NT2/D1 (cell line): ENCODE measurements at places on chromosomes 2 and 18.

GRCh38 chr2:60989259-60989658 lies 28.3 kb upstream of the PEX13 start:
- no peak for DNase-seq

DNA sequence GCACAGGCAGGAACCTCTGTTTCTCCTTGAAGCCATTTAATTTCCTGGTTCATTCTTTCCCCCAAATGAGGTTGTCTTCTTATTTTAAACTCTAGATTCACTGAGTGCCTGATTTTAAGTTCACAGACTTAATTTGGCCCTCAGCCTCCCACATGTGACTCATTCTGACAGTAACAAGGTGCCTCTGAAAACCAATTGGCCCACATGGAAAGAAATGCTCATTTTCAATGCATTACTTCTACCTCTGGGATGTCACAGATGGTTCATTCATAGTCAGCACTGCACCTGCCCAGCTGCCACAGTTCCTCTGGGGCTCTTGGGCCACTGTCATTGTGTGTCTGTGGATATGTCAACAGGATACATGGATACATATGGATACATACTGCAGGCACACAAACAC lies 140.4 kb upstream of the CAPN13 start:
- DNase-seq: no peak

- no peak for DNase-seq
Observed at GRCh38 chr2:178110681-178111080, 1.6 kb upstream of the RBM45 start.

DNA sequence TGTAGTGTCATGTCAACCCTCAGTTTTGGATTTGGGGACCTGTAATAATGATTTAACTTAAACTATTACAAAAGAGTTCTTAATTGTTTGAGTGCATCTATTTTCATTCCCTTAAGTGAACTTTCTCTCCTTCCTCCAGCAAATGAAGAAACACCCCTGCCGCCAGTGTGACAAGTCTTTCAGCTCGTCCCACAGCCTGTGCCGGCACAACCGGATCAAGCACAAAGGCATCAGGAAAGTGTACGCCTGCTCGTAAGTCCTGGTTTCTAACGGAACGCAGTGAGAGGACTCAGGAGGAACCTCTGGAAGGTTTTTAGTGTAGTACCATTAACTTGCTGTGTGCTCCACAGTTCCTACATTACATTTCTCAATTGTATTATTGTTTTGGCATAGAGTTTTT lies 114.2 kb downstream of the ZNF532 start:
- no peak for DNase-seq

DNA sequence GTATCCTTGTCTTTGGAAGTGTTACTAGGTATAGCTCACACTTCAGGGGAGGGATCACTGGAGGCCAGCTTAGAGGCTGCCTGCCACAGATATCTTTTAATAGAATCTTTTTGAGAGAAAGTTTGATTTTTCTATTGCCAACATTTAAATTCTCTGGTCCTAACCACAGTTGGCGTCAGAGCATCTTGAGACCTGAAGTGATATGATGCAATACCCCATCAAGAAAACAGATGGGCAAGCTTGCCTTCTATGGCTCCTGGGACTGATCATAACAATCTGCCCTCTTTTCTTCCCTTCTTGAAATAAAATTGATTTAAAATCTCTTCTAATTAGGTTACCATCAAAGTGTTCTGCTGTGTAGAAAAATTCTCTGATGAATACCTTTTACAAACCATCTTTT lies 105.5 kb upstream of the ACKR3 start:
- DNase-seq: no peak

- DNase-seq: no peak
Observed at GRCh38 chr2:27212626-27213471, 781 bp upstream of the SLC5A6 start.

- DNase-seq: no peak
Observed at GRCh38 chr18:76564655-76565237, 69.7 kb upstream of the ZNF516 start.
